ENCODE measurements at places on chromosomes 7 and 10. TPM values are rescaled to one million over a fixed set of nuclear protein-coding genes. Genes with fewer than 3 reads are reported as not detected.

DNA sequence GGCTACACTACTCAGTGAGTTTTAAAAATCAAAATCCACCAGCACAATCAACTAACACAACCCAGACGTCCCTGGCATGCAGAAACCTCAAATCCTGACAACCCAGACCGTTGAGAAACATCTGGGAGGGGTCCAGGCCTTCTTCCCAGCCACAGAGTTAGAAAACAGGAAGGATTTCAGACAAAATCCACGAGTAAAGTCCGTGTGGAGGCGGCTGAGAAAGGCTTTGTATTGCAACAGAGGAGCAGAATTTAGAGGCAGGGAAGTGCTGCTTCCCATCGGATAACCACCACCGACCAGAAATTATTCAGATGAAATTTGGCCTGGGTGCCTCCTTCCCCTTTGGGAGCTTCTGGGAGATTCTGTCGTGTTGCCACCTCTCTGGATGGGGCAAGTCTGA, 61.5 kb downstream of the TNS3 start:
- no peak for DNase-seq

Gene TSPAN12
- polyA plus RNA-seq: 188 TPM

Gene JAKMIP3
- 0.25 TPM for polyA plus RNA-seq

- DNase-seq: no peak
These were observed 154.4 kb upstream of the AKR1E2 start for GRCh38 chr10:4671451-4672145.

- peak; percentile 88 for DNase-seq
These were observed 45.4 kb downstream of the CHST3 start for GRCh38 chr10:72009425-72010081.

Gene OR6V1
- polyA plus RNA-seq: not detected
